ENCODE measurements at places on chromosomes 11 and 22. TPM values are rescaled to one million over a fixed set of nuclear protein-coding genes. Genes with fewer than 3 reads are reported as not detected.

The OR51B4 gene
- 0.11 TPM for polyA plus RNA-seq

DNA sequence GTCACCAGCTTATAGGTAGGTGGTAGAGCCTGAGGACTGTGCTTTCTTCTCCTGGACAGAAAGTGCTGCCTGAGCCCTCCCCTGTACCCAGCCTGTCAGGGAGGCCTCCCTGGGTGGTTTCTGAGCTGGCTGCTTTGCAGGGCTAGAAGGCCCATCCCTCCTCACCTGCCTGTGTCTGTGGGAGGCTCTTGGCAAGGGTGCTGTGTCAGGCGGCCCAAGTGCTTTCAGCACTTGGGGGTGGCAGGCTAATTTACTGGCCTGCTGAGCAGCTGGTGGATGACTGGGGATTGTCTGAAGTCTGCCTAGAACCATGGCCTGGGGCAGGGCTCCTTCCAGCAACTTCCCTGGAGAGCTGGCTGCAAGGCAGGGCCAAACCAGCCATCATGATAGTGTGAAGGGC lies 139.0 kb upstream of the NAV2 start:
- H3K27ac ChIP-seq: no peak overlapping the region
- no peaks in the 10 kb centered on the region for H3K27me3 ChIP-seq
- no peak overlapping the region for H3K4me3 ChIP-seq
- DNase-seq: no peak
- H3K4me1 ChIP-seq: peaks cover 19% of the 10 kb centered on the region
- H3K36me3 ChIP-seq: no peaks in the 10 kb centered on the region

The C11orf16 gene
- polyA plus RNA-seq: not detected

GRCh38 chr11:33630936-33631748 lies 69.5 kb downstream of the C11orf91 start:
- no peaks in the 10 kb centered on the region for H3K27me3 ChIP-seq
- no peak for DNase-seq
- H3K4me1 ChIP-seq: peaks cover 8% of the 10 kb centered on the region
- H3K36me3 ChIP-seq: no peaks in the 10 kb centered on the region
- H3K27ac ChIP-seq: no peak overlapping the region

The GAL3ST1 gene
- polyA plus RNA-seq: not detected

DNA sequence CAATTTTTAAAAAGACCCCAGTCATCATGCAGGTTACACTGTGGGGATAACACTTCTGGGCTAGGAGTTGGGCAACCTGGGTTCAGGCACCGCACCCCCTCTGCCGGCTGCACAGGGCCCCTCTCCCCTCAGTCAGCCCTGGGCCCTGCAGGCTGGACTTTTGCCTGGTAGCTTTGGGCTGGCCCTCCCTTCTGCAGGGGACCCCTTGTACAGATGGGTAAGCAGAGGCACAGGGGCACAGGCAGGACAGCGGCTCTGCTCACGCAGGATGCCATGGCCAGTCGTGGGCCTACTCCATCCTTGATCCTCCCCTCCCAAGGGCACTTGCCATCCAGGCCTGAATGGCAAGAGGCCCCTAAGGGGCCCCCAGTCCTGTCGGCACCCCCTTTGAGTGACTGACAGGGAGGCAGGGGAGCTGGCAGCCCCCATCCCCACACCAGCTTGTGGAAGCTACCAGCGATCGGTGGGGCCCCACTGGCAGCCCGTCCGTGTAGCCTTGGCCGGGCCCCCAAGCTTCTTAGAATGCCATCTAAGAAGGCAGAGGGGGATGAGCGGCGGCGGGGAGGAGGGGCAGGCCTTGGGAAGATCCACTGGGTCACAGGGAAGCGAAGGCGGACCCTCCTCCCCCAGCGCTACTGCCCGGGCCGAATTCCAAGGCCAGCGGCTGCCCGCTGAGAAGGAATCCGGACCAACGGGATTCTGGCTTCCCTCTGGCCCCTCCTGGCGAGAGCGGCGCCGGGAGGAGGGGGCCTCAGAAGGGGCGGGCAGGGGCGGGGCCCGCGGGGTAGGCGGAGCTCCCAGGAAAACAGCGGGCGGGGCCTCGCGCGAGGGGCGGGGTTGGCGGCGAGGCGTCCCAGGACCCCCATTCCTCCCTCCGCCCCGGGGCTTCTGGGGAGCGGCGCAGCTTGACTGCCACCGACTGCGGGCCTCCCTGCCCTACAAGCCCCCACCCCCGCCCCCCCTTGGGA lies 6.8 kb upstream of the CHKA start:
- no peaks in the 10 kb centered on the region for H3K27me3 ChIP-seq
- peak; percentile 40 for DNase-seq
- no peaks in the 10 kb centered on the region for H3K36me3 ChIP-seq
- H3K27ac ChIP-seq: peak overlapping the region; percentile 37

DNA sequence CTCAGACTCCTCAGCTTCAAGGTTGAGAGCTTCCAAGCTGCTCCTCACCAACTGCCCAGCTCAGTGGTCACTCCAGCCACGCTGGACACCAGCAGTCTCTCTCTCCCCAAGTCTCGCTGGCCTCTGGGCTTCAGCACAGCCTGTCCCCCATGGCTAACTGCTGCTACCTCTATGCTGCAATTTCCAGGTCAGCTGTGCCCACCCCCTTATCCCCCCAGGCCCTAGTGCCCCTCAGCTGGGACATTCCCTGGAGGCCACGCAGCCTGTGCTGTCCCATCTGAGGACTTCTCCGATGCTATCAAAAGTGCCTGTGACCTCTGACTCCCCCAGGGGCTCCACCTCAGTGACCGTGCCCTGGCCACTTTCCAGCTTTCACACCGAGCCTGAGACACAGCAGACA lies 37.5 kb upstream of the PHF21B start:
- DNase-seq: no peak
- H3K4me1 ChIP-seq: no peaks in the 10 kb centered on the region
- no peak overlapping the region for H3K4me3 ChIP-seq
- H3K27me3 ChIP-seq: peaks cover 44% of the 10 kb centered on the region
- no peak overlapping the region for H3K27ac ChIP-seq

The GLB1L2 gene
- polyA plus RNA-seq: 0.26 TPM

- no peaks in the 10 kb centered on the region for H3K27me3 ChIP-seq
- no peaks in the 10 kb centered on the region for H3K36me3 ChIP-seq
- DNase-seq: no peak
- H3K4me1 ChIP-seq: no peaks in the 10 kb centered on the region
- no peak overlapping the region for H3K27ac ChIP-seq
- H3K4me3 ChIP-seq: no peak overlapping the region
Measured at GRCh38 chr11:104798789-104799188, 99.5 kb downstream of the CASP12 start.

GRCh38 chr22:38953091-38953490 lies 4.3 kb upstream of the APOBEC3A start:
- H3K27me3 ChIP-seq: peaks cover 76% of the 10 kb centered on the region
- H3K27ac ChIP-seq: no peak overlapping the region
- no peaks in the 10 kb centered on the region for H3K4me1 ChIP-seq
- no peak overlapping the region for H3K4me3 ChIP-seq

The OR51G1 gene
- polyA plus RNA-seq: not detected

DNA sequence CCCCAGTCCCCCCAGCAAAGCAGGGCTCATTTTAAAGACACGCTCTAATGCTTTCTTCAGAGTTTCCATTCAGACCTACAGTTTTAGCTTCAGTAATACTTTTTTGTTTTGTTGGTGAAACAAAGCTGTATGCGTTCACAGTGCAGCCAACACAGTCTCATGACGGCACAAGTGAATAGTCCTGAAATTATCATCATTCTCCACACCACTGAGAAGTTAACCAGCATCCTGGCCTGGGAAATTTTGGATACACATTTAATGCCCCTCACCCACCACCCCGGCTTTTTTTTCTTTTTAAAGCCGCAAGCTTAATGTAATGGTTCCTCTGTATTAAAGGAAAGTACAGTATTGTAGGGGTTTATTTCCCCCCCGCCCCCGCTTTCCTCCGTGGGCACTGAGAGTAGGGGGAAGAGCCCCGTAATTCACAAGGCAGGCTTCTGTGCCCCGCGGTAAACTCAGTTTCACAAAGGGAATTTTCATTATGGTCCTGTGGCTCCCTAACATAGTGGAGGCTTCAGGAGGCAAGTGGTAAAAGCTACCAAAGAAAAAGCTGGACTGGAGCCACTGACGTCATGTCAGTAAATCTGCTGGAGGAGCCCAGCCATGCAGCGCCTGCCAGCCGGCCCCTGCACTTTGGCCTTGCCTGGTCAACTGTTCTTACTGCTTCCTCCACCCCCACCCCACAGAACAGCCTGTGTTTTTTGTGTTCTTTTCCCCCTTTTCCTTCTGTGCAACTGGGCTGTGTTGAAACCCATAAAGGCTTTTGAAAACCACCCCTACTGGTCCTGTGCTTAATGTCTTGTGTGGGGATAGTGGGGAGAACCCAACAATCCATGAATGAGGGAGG lies 18.2 kb downstream of the TEAD1 start:
- no peaks in the 10 kb centered on the region for H3K36me3 ChIP-seq
- no peak overlapping the region for H3K4me3 ChIP-seq
- DNase-seq: peak; percentile 95
- H3K27ac ChIP-seq: peak overlapping the region; percentile 71

DNA sequence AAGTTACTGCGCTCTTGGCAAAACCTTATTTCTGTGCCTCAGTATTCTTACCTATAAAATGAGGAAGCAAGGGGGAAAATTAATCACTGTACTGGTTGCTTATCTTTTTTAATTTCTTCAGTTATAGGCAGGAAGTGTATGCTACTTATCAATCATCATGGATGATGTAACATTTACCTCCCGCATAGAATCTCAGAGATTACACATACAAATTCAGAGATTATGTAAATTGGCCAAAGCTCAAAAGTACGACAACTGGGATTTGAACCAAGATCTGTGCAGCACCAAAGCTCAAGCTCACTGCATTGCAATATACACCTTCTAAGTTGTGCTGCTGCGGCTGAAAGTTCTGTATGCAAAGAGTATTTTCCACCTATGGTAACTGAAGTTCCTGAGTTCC lies 83.0 kb downstream of the PDHX start:
- no peak for DNase-seq
- H3K27me3 ChIP-seq: no peaks in the 10 kb centered on the region
- no peak overlapping the region for H3K4me3 ChIP-seq
- no peak overlapping the region for H3K27ac ChIP-seq
- peaks cover 4% of the 10 kb centered on the region for H3K4me1 ChIP-seq

DNA sequence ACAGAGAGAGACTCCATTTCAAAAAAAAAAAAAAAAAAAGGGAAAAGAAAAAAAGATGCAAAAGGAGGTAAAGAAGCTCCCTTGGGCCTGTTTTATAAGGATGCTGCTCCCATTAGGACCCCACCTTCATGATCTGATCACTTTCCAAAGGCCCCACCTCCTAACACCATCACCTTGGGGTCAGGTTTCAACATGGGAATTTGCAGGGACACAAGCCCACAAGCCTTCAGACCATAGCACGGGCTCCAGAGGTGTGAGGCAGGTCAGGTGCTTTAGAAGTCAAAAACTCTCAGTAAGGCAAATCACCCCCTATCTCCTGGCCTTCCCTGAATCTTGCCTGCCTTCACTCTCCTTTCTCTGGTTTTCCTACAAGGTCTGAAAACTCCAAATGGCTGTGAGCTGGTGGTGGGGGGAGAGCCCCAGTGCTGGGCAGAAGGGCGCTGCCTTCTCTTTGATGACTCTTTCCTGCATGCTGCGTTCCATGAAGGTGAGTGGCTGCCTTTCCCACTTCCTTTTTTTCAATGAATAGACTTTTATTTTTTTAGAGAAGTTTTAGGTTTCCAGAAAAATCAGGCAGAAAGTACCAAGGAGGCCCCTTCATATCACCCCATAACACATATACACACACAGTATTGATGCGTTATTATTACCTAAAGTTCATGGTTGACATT lies 13.2 kb downstream of the ASPHD2 start:
- H3K4me1 ChIP-seq: no peaks in the 10 kb centered on the region
- H3K4me3 ChIP-seq: no peak overlapping the region
- no peaks in the 10 kb centered on the region for H3K36me3 ChIP-seq

GRCh38 chr22:19223617-19224016 lies 45.1 kb upstream of the SLC25A1 start:
- H3K27ac ChIP-seq: no peak overlapping the region
- no peak overlapping the region for H3K4me3 ChIP-seq
- DNase-seq: no peak
- peaks cover 35% of the 10 kb centered on the region for H3K36me3 ChIP-seq
- H3K27me3 ChIP-seq: no peaks in the 10 kb centered on the region

- H3K27me3 ChIP-seq: peaks cover 29% of the 10 kb centered on the region
- H3K27ac ChIP-seq: no peak overlapping the region
- no peak for DNase-seq
- no peak overlapping the region for H3K4me3 ChIP-seq
- H3K4me1 ChIP-seq: no peaks in the 10 kb centered on the region
- no peaks in the 10 kb centered on the region for H3K36me3 ChIP-seq
Measured at GRCh38 chr11:64556044-64556720, 34.8 kb upstream of the SLC22A12 start.

The GPR83 gene
- 0.03 TPM for polyA plus RNA-seq

GRCh38 chr11:17855531-17856290 lies 121.1 kb downstream of the KCNC1 start:
- peaks cover 5% of the 10 kb centered on the region for H3K4me1 ChIP-seq
- no peak for DNase-seq
- no peaks in the 10 kb centered on the region for H3K36me3 ChIP-seq
- no peak overlapping the region for H3K27ac ChIP-seq

The OR4D5 gene
- not detected for polyA plus RNA-seq
